IMR-90 (cell line): ENCODE measurements at places on chromosomes 7 and 10. TPM values are rescaled to one million over a fixed set of nuclear protein-coding genes. Genes with fewer than 3 reads are reported as not detected.

DNA sequence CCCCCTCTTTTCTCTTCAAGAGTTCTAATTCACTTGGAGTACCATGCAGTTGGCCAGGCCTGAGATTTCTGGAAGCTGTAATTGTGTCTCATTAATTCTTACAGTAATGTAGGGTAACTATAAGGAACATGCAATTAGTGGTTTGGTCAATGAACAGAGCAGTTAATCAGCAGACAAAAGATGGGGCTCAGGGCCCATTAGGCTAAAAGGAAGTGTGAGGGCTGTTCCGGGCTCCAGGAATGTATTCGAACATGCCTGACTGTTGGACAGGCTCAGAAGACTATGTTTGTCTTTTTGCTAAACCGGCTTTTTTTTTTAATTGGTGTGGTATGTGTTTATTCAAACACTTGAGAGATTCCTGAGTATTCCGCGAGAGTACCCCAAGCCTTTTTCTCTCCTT, 42.5 kb upstream of the FZD8 start:
- no peak for DNase-seq

The MBLAC1 gene
- 1.4 and 1.6 TPM in 2 replicates for polyA plus RNA-seq

The CAV1 gene
- 1,549 and 1,808 TPM in 2 replicates for polyA plus RNA-seq

DNA sequence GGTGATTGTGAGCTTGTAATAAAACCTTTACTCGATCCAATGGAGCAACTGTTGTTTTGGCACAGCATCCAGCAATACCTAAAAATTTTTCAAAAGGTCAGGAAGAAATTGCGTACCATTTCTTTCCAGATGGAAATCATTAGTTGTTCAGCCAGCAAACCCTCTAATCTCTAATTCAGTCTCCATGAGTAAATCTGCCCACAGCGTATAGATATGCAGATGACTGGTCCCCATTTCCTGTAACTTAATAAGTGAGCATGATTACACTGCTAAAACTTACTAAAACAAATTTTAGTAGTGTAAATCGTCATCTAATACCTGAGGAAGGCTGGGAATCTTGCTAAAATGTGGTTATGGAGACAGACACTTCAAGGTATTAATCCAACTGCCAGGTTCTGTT, 10.6 kb downstream of the SLC25A16 start:
- DNase-seq = peak; percentile 87

The UCMA gene
- polyA plus RNA-seq = not detected in 2 replicates

The GPR37 gene
- polyA plus RNA-seq = 3.8 and 4.6 TPM in 2 replicates

GRCh38 chr7:24959735-24960485, 20.1 kb downstream of the OSBPL3 start:
- no peak for DNase-seq

The NAT16 gene
- 0.03 and 0.05 TPM in 2 replicates for polyA plus RNA-seq
